ENCODE measurements at places on chromosomes 3 and 15. TPM values are rescaled to one million over a fixed set of nuclear protein-coding genes. Genes with fewer than 3 reads are reported as not detected.
A peak's percentile ranks its signal among the peaks of the same experiment; 100 is the strongest.

DNA sequence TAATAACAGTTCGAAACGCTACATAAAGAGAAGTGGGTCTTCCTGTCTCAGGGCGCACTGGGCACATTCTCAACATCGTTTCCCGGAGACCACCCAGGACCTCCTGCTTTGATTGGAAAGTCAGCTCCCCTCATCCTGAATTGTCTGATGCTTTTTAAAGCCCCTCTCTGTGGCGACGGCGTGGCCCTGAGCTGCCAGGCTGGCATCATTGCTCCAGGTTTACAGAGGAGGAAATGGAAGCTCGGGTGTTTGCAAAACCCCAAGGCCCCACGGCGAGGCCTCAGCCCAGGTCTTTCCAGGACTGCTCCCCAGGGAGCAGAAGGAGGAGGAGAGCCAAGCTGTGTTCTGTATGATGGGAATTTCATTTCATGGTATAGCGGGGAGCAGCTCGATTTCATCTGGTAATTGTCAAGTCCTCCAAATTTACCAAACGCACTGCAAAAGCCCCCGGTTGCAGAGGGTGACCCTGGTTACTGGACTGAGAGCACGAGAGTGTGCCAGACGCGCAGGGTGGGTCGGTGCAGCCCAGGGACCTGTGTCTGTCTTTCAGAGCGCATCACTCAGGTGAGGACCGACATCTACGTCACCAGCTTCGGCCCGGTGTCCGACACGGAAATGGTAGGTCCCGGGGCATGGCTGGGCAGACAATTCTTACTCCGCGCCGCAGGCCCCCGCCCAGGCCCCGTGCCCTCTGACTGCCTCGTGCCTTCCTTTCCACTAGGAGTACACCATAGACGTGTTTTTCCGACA, 15.9 kb downstream of the GABRA5 start:
- no peak overlapping the region for H3K4me3 ChIP-seq
- no peak for DNase-seq
- no peak overlapping the region for H3K27ac ChIP-seq

Gene SLCO2A1
- total RNA-seq, result 204 TPM

DNA sequence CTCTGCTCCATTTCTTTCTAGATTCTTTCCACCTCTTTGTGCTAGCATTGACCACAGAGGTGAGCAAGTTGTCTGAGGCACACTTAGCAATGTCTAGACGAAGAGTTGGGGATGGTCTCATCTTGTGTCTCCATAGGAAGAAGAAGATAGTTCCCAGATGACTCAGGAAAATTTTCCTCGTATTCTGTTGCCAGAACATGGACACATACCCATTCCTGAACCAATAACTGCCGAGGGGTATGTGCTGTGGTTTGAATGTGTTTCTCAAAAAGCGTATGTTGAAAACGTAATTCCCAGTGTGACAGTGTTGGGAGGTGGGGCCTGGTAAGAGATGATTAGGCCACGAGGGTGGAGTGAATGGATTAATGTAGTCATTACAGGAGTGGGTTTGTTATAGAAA, 107.5 kb upstream of the GALNT15 start:
- DNase-seq, result no peak
- H3K27ac ChIP-seq, result no peak overlapping the region
- H3K27me3 ChIP-seq, result no peaks in the 10 kb centered on the region

Gene XYLB
- total RNA-seq, result 2.7 TPM

DNA sequence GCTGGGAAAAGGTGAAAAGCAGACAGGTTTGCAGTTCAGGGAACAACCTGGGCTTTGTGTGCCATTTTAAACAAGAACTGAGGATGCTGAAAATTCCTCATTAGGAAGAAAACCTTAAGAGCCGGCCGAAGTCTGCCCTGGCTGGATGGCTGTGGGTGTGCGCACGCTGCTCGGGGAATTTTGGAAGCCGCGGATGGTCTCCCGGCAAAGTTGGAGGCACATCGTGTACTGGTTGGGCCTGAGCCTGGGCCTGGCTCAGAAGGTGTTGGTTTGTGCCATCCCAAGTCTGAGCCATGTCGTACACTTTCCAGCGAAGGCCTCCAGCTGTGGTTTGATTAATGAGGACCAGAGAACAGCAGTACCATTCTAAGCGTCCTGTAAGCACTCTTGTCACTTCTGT, 188.2 kb downstream of the ATP10A start:
- no peak overlapping the region for H3K4me3 ChIP-seq
- H3K27me3 ChIP-seq, result peaks cover 3% of the 10 kb centered on the region
- no peak overlapping the region for H3K27ac ChIP-seq
- no peak for DNase-seq
- H3K36me3 ChIP-seq, result peaks cover 27% of the 10 kb centered on the region

GRCh38 chr3:104447681-104448080, 919.0 kb upstream of the ALCAM start:
- H3K36me3 ChIP-seq, result no peaks in the 10 kb centered on the region
- no peak overlapping the region for H3K27ac ChIP-seq
- no peak for DNase-seq
- H3K27me3 ChIP-seq, result no peaks in the 10 kb centered on the region
- H3K4me3 ChIP-seq, result no peak overlapping the region

DNA sequence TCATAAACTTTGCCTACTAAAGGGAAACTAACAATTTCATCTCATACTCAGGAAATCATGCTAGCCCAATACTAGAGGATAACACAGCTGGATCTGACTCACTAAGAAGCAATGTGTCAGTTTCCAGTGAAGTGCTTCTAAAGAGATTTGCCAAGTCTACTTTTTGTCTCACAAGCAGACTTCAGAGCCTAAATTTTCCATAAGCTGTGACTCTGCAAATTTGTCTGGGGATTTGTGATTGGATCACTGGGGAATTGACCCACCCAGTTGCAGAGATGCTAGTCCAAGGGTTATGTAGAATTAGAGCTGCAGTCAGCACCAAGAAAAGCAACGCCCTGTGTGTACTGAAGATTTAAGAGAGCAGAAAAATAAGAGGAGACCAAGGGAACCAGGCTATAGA, 647.1 kb downstream of the NTRK3 start:
- no peak overlapping the region for H3K4me3 ChIP-seq
- no peak overlapping the region for H3K27ac ChIP-seq
- no peaks in the 10 kb centered on the region for H3K36me3 ChIP-seq
- no peak for DNase-seq

GRCh38 chr3:94064243-94064860, 1.5 kb downstream of the NSUN3 start:
- peaks cover 9% of the 10 kb centered on the region for H3K36me3 ChIP-seq
- H3K27ac ChIP-seq, result peak overlapping the region; percentile 92
- peak overlapping the region; percentile 64 for H3K4me3 ChIP-seq
- H3K27me3 ChIP-seq, result no peaks in the 10 kb centered on the region

Gene KLHL40
- not detected for total RNA-seq

- no peaks in the 10 kb centered on the region for H3K36me3 ChIP-seq
- H3K27me3 ChIP-seq, result no peaks in the 10 kb centered on the region
- no peaks in the 10 kb centered on the region for H3K4me1 ChIP-seq
- DNase-seq, result no peak
- H3K27ac ChIP-seq, result no peak overlapping the region
Observed at GRCh38 chr3:130395916-130396315, 50.4 kb downstream of the COL6A5 start.

GRCh38 chr3:50571486-50571885, 2.2 kb downstream of the HEMK1 start:
- no peak overlapping the region for H3K27ac ChIP-seq
- H3K36me3 ChIP-seq, result peaks cover 17% of the 10 kb centered on the region
- H3K4me3 ChIP-seq, result no peak overlapping the region
- no peaks in the 10 kb centered on the region for H3K27me3 ChIP-seq
- peaks cover 53% of the 10 kb centered on the region for H3K4me1 ChIP-seq

Gene MYH15
- total RNA-seq, result 1.0 TPM

Gene ASB14
- 0.50 TPM for total RNA-seq

DNA sequence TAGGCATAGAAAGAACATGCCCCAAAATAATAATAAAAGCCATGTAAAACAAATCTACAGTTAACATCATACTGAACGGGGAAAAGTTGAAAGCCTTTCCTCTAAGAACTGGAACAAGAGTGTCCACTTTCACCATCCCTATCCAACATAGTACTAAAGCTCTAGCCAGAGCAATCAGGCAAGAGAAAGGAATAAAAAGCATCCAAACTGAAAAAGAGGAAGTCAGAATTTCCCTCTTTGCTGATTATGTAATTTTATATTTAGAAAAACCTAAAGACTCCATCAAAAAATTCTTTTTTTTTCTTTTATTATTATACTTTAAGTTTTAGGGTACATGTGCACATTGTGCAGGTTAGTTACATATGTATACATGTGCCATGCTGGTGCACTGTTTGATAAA, 661.6 kb upstream of the CBLB start:
- no peak for DNase-seq
- H3K36me3 ChIP-seq, result no peaks in the 10 kb centered on the region

GRCh38 chr3:43212914-43213611, 73.3 kb upstream of the SNRK start:
- H3K4me1 ChIP-seq, result no peaks in the 10 kb centered on the region
- no peaks in the 10 kb centered on the region for H3K36me3 ChIP-seq
- no peak overlapping the region for H3K4me3 ChIP-seq
- H3K27me3 ChIP-seq, result no peaks in the 10 kb centered on the region
- H3K27ac ChIP-seq, result no peak overlapping the region
- DNase-seq, result no peak

GRCh38 chr3:15426579-15427118, 695 bp downstream of the METTL6 start:
- no peak for DNase-seq
- H3K36me3 ChIP-seq, result peaks cover 49% of the 10 kb centered on the region
- no peaks in the 10 kb centered on the region for H3K27me3 ChIP-seq
- peaks cover 36% of the 10 kb centered on the region for H3K4me1 ChIP-seq
- peak overlapping the region; percentile 87 for H3K27ac ChIP-seq

GRCh38 chr3:152196782-152197181, 71.9 kb upstream of the MBNL1 start:
- H3K27ac ChIP-seq, result peak overlapping the region; percentile 76
- no peaks in the 10 kb centered on the region for H3K27me3 ChIP-seq
- peak overlapping the region; percentile 22 for H3K4me3 ChIP-seq

GRCh38 chr3:23324745-23325144, 121.6 kb downstream of the UBE2E2 start:
- H3K4me3 ChIP-seq, result peak overlapping the region; percentile 7
- peaks cover 24% of the 10 kb centered on the region for H3K4me1 ChIP-seq
- H3K36me3 ChIP-seq, result no peaks in the 10 kb centered on the region
- no peaks in the 10 kb centered on the region for H3K27me3 ChIP-seq
- DNase-seq, result no peak

GRCh38 chr15:26087881-26088280, 224.8 kb upstream of the ATP10A start:
- H3K27me3 ChIP-seq, result no peaks in the 10 kb centered on the region
- no peaks in the 10 kb centered on the region for H3K36me3 ChIP-seq
- no peak overlapping the region for H3K27ac ChIP-seq
- no peak overlapping the region for H3K4me3 ChIP-seq
- DNase-seq, result no peak
- H3K4me1 ChIP-seq, result no peaks in the 10 kb centered on the region

DNA sequence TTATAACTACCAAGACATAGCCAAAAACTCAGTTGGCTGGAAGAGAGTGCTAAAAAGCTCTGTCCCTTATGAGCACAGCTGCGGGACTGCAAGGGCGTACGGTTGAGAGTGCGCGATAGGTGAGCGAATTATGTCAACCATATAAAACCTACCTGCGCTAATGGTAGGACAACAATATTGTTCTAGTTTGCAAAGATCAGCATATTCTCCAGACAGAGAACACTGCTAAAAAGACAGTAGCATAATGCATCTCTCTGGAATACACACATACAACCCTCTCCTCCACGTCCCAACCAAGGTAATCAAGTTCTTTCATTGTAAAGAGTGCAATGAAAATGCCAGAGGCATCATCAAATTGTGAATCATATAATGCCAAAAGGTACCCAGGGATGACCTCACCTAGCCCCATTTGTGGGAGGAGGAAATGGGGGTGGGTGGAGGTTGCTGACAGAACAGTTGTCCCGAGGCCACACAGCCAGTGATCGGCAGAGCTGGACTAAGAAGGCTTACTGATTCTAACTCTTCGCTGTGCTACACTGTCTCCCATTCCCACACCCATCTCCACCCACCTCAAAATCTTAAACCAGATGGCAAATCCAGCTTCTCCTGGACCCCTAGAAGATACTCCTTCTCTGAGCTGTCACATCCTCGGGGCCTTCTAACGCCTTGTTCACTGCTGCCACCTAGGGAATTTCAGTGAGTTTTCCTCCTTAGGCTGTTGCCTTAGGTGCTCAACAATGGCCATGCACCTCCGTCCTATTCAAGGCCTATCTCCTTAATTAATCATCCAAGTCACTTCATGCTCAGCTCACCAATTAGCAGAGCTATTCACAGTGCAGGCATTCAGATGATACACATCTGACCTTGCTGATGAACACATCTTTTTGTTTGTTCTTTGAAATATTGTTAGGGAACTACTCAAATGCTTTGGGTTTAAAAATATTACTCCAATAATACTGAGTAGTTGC, 60.7 kb downstream of the RPL22L1 start:
- no peak overlapping the region for H3K4me3 ChIP-seq
- H3K4me1 ChIP-seq, result no peaks in the 10 kb centered on the region
- H3K36me3 ChIP-seq, result no peaks in the 10 kb centered on the region
- no peak overlapping the region for H3K27ac ChIP-seq
- DNase-seq, result no peak

Gene RNU6-1
- not detected for total RNA-seq

GRCh38 chr3:71843071-71843470, 58.1 kb upstream of the PROK2 start:
- H3K4me1 ChIP-seq, result no peaks in the 10 kb centered on the region
- H3K27ac ChIP-seq, result peak overlapping the region; percentile 28
- no peaks in the 10 kb centered on the region for H3K27me3 ChIP-seq
- no peak overlapping the region for H3K4me3 ChIP-seq
- H3K36me3 ChIP-seq, result no peaks in the 10 kb centered on the region
- no peak for DNase-seq

DNA sequence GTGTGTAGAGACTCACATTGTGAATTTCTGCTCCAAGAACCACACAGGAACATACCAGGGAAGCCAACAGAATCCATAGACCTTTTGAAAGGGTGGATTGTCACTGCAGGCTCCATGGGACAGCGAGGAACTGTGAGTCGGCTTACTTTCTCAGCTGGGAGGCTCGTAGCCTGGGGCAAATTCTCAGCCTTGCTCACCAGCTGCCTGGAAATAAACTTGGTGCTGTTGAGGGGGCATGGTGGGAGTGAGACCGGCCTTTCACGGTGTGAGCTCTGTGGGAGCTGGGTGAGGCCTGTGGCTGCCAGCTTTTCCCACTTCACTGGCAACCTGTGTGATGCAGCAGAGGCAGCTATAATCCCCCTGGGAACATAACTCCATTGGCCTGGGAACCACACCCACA, 146.6 kb upstream of the P2RY1 start:
- H3K27me3 ChIP-seq, result no peaks in the 10 kb centered on the region
- no peaks in the 10 kb centered on the region for H3K36me3 ChIP-seq
- no peak overlapping the region for H3K27ac ChIP-seq
